ENCODE measurements at places on chromosomes 4 and X. TPM values are rescaled to one million over a fixed set of nuclear protein-coding genes. Genes with fewer than 3 reads are reported as not detected.

- peak; percentile 73 for DNase-seq
Measured at GRCh38 chrX:118254611-118255010, 91.3 kb upstream of the WDR44 start.

DNA sequence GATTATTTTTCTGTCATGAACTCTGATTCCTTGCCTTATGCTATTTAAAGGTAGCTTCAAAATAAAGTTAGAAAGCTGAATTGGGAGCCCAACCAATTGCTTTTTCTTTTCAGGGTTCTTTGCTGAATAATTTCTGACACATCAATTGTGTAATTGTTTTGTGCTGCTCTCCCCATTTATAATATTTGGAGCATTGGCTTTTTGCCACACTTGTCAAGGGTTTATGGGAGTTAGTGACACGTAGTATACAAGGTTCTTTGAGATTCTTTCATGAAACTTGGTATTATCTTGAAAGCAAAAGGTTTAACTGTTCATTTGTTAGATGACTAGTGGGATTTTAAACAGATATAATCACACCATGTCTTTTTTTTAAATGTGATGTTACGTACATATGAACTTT lies 80.9 kb downstream of the POLA1 start:
- DNase-seq = no peak

CENPVL3 gene
- total RNA-seq = 0.27 TPM

PLRG1 gene
- 114 TPM for total RNA-seq

DNA sequence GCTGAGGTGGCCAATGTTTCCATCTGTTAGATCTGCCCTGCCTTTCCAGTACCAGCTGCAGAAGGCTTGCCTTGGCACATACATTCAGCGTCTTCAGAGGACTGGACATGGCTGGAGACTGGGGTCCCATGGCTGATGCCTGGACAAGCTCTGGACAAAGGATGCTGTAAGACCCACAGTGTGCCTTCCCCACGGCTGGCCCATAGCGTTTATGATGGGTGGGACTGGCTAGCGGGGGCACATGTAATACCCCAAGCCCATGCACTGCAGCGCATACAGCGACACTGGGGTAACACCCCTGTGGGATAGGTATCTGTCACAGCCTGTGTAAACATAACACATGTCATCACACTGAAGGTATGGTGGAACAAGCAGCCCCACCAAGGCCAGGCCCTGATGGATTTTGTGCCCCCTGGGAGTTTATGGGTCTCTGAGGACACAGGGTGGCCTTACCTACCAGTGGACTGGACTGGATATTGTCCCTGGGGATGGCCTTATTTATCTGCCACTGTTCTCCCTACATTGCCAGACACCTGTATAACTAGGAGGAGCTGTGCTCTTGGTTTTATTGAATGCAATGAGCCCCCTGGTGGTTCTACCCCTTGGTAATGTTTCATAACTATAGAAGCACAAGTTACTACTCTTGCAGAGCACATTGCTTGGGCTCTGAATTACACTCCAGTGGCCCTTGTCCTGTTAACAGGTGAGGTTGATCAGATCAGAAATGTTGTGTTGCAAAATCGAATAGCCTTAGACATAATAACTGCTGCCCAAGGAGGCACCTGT lies 34.3 kb upstream of the TACR3 start:
- DNase-seq = no peak

- no peak for DNase-seq
Measured at GRCh38 chr4:57303012-57303751, 193.0 kb upstream of the IGFBP7 start.

DNA sequence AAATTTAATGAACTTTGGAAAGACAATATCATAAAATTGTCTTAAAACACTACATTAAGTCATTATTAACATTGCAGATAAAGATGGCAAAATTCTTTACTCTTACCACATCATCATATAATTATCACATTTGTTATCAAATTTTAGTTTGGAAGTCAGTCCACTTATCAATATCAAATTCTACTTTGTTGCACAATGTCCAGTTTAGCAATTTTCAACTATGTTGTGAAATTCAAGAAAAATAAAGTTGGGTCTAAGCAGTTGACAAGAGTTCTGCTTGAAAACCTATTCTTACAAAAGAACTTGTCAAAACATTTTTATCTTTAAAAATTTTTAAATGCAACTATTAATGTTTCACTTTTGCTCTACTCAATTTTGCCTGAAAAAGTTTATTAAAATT lies 44.7 kb upstream of the TET2 start:
- no peak for DNase-seq

DNA sequence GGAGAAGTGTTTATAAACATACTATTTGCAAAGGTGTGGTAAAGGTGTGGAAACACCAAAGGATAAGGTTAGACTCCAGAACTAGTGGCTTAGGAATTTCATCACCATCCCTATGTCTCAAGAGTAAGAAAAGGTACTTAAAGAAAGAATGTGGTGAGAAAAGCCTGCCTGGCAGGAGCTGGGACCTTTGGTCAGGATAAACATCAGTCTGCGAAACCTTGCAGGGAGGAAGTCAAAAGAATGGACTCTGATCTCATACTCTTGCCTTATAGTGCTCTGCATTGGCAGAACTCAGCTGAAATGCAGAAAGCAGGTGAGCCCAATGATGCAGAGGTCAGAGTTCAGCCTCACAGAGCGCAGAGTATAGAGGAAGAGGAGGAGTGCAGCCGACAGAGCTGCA lies 97.2 kb upstream of the NR3C2 start:
- no peak for DNase-seq

DNA sequence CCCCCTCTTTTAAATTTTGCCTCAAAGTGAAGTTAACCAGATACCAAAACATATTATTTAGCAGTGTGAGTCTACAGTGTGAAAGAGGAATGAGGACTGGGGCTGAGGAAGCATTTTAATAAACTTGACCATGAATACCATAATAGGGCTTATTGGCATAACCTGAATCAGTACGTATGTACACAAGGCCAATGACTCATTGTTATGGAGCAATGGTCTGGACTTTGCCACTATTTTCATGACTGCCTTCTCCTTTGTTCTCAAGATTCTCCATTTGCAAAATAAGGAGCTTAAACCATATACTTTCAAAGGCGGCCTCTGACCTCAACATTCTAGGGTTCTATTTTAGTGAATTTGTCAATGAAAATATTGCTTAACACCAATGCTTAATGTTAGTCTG lies 102.8 kb upstream of the OR13H1 start:
- DNase-seq = no peak

GBA3 gene
- total RNA-seq = not detected

DNA sequence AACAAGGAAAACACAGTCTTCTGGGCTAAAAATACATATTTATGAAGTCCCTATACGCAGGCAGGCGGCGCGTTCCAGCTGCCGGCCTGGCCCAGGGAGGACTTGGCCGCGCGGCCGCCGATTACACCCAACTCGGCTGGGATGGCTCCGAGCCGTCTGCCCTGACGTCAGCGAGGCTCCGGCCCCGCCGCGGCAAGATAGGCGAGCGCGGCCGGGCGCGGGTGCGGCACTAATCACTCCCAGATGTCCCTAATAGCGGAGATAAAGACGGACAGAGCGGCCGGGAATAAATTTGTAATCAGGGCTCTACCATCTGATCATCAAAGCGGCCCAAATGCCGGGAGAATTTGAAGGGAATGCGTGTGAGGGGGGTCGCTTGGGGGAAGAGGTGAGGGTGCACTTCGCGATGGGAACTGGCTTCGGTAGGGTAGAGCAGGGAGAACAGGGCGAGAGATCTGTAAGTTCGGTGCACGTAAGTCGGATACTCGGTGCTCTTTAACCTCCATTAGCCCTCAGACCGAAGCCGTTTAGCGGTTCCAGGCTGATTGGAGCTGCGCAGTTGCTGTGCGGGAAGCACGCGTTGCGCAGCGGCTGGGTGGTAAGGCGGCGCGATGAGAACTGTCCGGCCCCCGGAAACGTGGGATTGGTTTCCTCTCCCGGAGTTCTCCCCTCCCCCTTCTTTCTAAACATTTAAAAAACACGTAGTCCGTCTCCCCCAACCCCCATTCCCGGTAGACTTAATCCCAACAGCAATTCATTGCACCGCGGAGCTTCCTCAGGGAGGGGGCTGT lies 7.7 kb downstream of the HAND2 start:
- no peak for DNase-seq

NPY2R gene
- total RNA-seq = not detected

GYPE gene
- total RNA-seq = 0.36 TPM

DNA sequence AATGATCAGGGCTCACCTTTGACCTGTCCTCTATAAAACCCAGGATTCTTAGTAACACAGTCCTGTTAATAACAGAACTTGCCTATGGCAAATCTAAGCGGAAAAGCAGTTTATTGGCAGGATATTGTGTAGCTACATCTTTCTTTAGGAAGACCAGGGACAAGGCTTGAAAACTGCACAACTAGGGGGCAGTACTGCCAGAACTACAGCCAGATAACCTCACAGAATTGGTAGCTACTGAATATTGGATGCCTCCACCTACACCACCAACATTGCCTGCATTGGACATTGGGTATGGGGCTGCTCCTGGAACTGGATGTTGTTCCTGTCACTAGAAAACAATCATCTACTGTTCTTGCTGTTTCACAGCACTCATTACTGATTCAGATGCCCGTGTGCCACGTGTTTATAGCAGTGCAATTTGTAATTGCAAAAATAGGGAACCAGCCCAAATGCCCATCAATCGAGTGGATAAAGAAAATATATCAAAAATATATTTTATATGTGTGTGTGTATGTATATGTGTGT lies 47.4 kb downstream of the REPS2 start:
- no peak for DNase-seq

DNA sequence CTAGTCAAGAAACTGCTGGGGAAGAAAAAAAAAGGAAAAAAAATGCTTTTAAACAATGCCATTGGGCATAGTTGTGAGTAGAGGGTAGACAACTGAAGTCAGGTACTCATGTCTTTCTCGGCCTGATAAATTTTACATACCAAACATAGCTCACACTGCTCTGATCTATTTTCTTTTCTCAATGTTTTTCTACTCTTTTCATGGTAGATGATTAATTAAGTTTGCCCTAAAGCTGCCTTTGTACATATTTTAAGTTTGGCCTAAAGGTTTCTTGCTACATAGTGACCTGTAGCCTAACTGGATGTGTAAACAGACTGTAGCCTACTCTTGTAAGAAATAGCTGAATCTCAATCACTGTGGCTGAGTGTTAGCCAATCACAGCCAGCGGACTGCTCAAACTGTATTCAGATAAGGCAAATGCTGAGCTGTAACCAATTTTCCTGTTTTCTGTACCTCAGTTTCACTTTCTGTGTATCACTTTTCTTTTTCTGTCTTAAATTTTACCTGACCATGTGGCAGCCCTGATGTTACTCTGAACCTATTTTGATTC lies 121.0 kb downstream of the PCDH10 start:
- DNase-seq = no peak

TMEM31 gene
- total RNA-seq = 1.1 TPM

- DNase-seq = peak; percentile 67
Measured at GRCh38 chr4:26860922-26861433, 337 bp downstream of the STIM2 start.

DNA sequence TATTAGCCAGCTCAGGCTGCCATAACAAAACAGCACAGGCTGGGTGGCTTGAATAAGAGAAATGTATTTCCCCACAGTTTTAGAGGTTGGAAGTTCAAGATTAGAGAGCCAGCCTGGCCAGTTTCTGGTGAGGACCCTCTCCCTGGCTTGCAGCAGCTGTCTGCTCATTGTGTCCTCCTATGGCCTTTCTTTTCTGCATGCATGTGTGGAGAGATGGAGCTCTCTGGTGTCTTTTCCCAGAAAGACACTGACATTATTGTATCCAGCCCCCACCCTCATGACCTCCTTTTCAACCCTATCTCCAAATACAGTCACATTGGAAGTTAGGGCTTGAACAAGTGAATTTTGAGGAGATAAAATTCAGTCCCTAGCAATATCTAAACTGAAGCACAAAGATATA lies 263.8 kb upstream of the PABPC4L start:
- DNase-seq = no peak

GRCh38 chr4:7200801-7201200 lies 8.5 kb downstream of the SORCS2 start:
- no peak for DNase-seq

DNA sequence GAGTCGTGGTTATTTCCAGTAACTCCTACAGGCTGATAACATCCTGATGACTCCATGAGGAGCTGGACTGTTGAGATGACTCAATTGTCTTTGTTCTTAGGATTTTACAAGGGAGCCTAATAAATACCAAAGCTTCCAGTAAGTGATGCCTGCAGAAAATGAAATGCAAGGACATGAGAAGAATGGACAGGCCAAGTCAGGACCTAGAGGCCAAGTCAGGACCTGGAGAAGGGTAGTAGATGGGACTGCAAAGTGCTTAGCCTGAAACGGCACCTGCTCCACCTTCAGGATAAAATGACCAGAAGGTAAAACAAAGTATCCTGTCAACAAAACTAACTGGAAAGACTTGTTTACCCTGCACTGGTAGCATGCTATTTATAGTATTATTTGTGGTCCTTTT lies 6.4 kb upstream of the SLC10A6 start:
- DNase-seq = no peak

GRCh38 chrX:1462596-1463251 lies 10.0 kb upstream of the ASMTL start:
- DNase-seq = peak; percentile 90

DNA sequence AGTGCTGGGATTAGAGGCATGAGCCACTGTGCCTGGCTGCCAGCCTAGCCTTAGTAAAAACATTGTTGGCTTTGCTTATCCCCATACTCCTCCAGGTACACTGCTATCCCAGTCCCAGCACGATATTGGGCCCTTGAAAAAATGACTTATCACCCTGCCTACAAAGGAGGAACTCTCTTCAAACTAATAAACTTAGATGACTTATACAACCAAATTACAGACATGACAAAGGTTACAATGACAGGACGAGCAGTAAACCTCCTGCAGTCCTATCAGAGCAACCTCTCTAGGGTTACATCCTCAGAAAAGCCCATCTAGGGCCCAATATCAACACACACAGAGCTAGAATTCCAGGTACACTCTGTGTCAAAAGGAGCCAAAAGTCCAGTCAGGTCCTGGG lies 5.7 kb upstream of the HERC5 start:
- no peak for DNase-seq

DNA sequence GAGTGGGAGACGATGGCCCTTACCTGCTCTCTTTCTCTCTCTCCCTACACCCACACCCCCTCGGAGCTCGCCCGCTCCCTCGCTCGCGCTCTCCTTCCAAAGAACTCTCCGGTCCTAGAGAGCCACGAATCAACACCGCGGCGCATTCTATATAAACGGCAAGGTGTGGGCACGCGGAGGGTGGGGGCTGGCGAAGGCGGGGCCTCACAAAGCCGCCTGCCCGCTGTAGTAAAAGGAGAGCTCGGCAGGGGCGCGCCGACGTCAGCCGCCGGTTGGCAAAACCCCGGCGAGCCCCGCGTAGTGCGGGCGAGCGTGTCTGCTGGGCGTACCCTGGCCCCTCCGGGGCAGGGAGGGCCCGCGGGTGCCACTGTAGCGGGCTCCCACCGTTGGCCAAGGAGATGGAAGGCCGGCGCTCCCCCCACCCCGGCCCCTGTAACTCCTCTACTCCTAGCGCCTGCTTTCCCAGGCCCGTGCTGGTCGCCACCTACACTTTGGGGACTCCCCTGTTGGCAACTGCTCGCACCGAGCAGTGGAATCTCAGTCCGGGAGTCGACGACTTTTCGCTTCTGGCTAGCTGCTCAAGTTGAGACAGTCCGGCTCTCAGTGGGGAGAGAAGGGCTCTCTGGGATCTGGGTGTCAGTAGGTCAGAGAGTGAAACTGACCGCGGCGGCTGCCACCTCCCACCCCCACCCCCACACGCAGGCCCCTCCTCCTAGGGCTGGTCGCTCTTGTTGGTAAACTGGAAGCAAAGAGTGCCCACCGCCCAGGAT lies 325.5 kb upstream of the F9 start:
- peak; percentile 34 for DNase-seq

KCND1 gene
- 2.5 TPM for total RNA-seq

- no peak for DNase-seq
Measured at GRCh38 chr4:90113881-90114457, 13.2 kb upstream of the CCSER1 start.

RASGEF1B gene
- 6.2 TPM for total RNA-seq

GRCh38 chrX:150119323-150119722 lies 181.0 kb upstream of the EOLA2 start:
- DNase-seq = no peak

All from activated CD8-positive, alpha-beta T cell treated with anti-CD3 and anti-CD28 coated beads for 36 hours (primary cell).